ENCODE measurements at places on chromosomes 12 and 14.

GRCh38 chr12:1006255-1006654 lies 15.2 kb downstream of the ERC1 start:
- DNase-seq, result no peak

DNA sequence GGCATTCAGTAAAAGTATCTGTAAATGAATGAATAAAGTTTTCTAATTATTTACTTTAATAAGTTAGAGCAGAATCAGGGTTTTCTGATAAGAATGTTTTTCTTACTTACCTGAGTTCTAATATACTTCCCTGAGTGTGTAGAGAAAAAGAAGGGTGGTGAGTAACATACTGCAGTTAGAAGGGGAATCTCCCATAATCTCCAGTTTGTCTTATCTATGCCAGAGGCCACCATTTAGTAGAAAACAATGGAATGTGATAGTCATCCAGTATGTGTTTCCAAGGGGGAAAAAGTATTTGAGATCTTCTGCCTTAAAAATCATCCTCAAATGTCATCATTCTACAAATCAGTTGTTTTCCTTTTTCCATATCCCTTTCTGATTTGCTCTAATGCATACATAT lies 56.5 kb upstream of the PAWR start:
- no peak for DNase-seq

DNA sequence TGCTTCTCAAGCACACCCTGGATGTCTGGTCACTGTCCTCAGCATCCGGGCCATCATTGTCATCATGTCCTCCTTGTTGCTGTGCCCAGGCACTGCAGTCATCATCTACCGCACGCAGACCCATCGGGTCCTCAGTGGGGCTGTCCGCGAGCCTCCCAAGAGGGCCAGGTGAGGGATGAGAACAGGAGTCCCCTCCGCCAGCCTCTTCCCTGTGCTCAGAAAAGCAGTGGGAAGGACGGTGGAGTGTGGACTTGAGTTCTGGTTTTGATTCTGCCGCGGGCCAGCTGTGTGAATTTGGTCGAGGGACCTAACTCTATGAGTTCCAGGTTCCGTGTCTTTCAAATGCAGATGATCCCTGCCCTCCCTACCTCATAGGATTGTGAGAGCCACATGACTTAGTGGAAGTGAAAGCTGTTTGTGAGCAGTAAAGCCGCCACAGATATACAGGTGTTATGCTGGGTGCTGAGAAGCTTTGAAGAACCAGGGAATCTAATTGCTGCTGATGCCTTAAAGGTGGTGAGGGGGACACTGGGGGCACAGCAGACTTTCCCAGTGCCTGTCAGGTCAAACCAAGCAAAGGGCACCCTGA lies 122.9 kb upstream of the RAP1B start:
- DNase-seq, result no peak

DNA sequence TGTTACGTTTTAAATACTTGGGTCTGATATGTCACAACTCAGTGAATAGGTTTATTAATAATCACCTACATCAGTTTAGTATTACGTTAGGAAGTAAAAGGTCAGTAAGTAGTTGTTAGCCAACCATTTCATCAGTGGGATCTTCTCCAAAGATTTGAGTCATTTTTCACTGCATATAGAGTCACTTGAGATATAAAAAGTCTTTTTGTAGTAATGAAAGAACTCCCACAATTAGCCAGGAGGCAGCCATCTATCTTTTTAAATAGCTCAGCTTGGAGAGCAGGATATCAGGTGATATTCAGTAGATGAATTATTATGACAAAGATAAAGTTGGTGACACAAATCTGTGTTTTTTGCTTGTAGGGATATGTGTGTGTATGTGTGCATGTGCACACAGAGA lies 309.3 kb downstream of the PDZRN4 start:
- DNase-seq, result no peak

GRCh38 chr12:94309373-94309772 lies 150.3 kb downstream of the CEP83 start:
- no peak for DNase-seq

DNA sequence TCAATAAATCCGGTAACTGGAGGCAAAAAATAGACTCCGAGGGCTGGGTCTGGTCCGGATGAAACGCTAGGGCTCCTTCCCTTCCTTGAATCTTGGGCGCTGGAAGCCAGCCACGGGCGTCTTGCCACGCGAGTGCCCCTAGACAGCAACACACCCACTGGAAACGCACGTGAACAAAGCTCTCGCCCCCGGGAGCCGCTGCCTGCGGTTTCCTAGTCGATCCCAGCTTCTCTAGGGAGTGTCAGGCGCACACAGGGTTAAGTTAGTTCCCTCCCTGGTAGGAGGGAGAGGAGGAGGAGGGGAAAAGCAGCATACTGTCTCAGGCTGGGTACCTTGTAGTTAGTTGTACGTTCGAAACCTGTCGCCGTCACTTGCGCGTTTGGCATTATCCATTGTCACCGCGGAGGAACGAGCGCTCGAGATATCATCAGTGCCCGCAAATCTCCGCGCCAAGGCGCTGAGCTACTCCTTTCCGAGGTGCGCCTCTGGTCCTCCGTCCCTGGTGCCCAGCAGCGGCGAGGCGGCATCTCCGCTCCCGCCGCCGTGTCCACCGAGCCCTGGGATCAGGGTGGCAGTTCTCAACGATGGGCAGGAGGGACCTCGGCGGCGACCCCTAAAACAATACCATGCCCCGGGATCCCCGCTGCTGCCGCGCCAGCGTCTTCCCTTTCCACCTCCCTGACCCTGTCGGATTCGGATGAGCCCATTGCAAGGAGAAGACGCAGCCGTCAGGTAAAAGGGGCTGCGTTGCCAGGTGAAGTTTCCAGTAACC lies at the start of gene FLRT2:
Gene FLRT2, plus strand, starts transcription at position 342 of the 772 bp plus-strand sequence. CDS start 91,371 bp downstream, outside the sequence.
- no peak for DNase-seq

DNA sequence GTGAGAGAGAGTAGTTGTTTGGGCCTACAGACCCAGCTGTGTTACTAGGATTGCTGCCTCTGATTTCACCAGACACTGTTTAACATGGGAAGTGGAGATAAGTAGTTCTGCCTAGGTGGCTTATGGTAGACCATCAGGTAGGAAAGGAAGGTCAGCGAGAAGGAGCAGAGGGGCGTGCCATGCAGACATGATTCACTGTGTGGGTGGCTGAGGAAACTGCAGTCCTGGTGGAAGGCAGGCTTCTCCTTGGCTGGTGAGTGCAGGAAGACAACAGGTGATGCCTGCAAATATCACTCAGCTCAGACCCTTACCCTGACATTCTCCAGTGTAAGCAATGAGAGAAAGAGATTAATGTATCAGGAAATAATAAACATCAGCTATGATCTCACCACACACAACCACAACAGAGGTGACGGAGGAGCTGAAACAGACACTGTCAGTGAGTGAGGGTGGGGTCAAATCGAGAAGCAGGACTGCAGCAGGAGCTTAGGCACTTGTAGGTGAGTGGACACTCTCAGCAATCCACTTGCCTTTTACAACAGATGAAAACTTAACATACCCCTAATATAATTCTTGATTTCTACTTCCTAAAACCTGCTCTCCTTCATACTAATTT lies 2.1 kb upstream of the PRR4 start:
- DNase-seq, result no peak

GRCh38 chr14:80304125-80304766 lies 92.9 kb upstream of the DIO2 start:
- no peak for DNase-seq

- no peak for DNase-seq
These were observed 9.8 kb upstream of the CIPC start for GRCh38 chr14:77088219-77088618.

DNA sequence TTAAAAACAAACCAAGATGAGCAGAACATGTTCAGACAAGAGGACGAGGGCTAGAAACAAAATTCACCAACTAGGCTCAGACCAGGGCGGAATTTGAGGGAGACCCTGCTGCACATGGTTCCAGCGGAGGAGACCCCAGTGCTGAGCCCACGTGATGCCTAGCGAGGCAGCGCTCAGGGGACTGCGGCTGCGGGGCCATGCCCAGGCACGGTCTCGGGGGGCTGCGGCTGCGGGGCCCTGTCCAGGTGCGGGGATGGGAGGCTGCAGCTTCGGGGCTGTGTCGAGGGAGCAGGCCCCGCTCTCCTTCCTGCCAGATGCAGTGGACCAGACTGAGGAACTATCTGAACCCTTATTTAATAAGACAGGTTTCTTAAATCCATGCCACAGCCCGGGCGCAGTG lies 12.7 kb upstream of the CRIP2 start:
- DNase-seq, result no peak

GRCh38 chr12:75361408-75361807 lies 26.9 kb downstream of the GLIPR1L1 start:
- DNase-seq, result no peak

GRCh38 chr12:104603545-104603973 lies 146.8 kb downstream of the CHST11 start:
- no peak for DNase-seq

GRCh38 chr12:5809586-5809985 lies 135.5 kb downstream of the ANO2 start:
- DNase-seq, result no peak

- DNase-seq, result no peak
These were observed 20.5 kb upstream of the SLC5A8 start for GRCh38 chr12:101230547-101230946.

GRCh38 chr14:105418269-105419194 lies 1.1 kb upstream of the MTA1 start:
- DNase-seq, result no peak

- no peak for DNase-seq
These were observed 1.4 kb upstream of the BCAT1 start for GRCh38 chr12:24950231-24950834.

DNA sequence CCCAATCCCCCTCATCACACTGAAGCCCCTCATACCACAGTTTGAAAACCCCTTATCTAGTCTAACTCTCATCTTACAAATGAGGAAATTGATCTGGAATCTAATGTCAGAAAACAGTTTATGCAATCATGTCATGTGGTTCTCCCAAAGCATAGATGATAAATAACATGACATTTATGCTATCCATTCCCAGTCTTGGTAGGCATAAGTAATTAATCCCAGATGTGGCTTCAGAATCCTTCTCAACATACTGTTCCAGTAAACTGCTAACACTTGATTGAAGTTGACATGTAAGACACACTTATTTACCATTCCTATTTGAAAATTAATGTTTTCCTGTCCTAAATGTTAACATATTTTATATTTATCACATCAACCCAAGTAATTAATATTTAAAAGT lies 168.7 kb downstream of the GALC start:
- DNase-seq, result no peak

- no peak for DNase-seq
These were observed 144.9 kb upstream of the NOS1 start for GRCh38 chr12:117506333-117506732.

DNA sequence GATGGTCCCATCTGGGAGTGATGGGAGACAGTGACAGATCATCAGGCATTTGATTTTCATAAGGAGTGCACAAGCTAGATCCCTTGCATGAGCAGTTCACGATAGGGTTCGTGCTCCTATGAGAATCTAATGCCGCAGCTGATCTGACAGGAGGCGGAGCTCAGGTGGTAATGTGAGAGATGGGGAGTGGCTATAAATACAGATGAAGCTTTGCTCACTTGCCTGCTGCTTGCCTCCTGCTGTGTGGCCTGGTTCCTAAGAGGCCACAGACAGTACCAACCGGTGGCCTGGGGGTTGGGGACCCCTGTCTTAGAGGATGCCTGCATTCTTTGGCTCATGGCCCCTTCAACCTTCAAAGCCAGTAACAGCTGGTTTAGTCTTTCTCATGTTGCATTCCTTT lies 130.3 kb downstream of the PTPN11 start:
- DNase-seq, result no peak

Measured in cerebellar nuclear complex (tissue), 1 donor.